ENCODE measurements at places on chromosomes 5 and 9. TPM values are rescaled to one million over a fixed set of nuclear protein-coding genes. Genes with fewer than 3 reads are reported as not detected.

PCDHB5 gene
- 5.6 TPM for total RNA-seq

PRELID2 gene
- 38.0 TPM for total RNA-seq

C5orf46 gene
- 4.2 TPM for total RNA-seq

PCDHA6 gene
- 0.82 TPM for total RNA-seq

LTC4S gene
- not detected for total RNA-seq

AQP7 gene
- total RNA-seq, result 8.4 TPM

PAPPA gene
- 3.0 TPM for total RNA-seq

ZNF608 gene
- total RNA-seq, result 37.8 TPM

COX7C gene
- total RNA-seq, result 404 TPM

MORN5 gene
- total RNA-seq, result not detected

MOB3B gene
- 4.2 TPM for total RNA-seq

BSPRY gene
- total RNA-seq, result 2.6 TPM

All from tongue (tissue), 3 donors.